Activated naive CD8-positive, alpha-beta T cell treated with anti-CD3 and anti-CD28 coated beads for 36 hours (primary cell): ENCODE measurements at places on chromosomes 13 and 19.

DNA sequence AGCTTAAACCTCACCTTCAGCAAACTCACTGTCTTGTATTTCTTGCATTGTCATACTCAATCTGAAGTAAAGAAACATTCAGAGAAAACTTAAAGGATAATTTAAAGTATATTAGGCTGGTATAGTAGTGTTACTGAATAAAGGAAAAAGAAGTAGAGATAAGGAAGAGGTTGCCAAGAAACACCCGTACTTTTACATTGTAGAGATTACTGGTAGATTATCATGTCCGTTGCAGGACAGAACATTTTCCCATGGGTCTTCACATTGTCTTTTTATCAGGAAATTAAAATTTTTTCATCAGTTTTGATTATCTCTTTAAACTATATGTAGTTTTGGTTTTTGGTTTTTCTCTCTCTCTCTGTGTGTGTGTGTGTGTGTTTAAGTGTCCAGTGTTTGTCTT lies 19.9 kb upstream of the GPR183 start:
- H3K4me3 ChIP-seq: no peak overlapping the region
- H3K4me1 ChIP-seq: peaks cover 57% of the 10 kb centered on the region
- DNase-seq: no peak
- H3K27ac ChIP-seq: no peak overlapping the region
- peaks cover 61% of the 10 kb centered on the region for H3K36me3 ChIP-seq
- no peaks in the 10 kb centered on the region for H3K27me3 ChIP-seq

- peak; percentile 73 for DNase-seq
- peak overlapping the region; percentile 79 for H3K27ac ChIP-seq
- peak overlapping the region; percentile 33 for H3K4me3 ChIP-seq
- peaks cover 3% of the 10 kb centered on the region for H3K4me1 ChIP-seq
Measured at GRCh38 chr19:29277102-29277501, 64.2 kb upstream of the UQCRFS1 start.

- no peaks in the 10 kb centered on the region for H3K36me3 ChIP-seq
- no peak overlapping the region for H3K4me3 ChIP-seq
- H3K27ac ChIP-seq: no peak overlapping the region
- no peaks in the 10 kb centered on the region for H3K27me3 ChIP-seq
Measured at GRCh38 chr19:47511681-47512080, 3.2 kb downstream of the NAPA start.

- H3K4me3 ChIP-seq: no peak overlapping the region
- DNase-seq: no peak
- peaks cover 5% of the 10 kb centered on the region for H3K36me3 ChIP-seq
- no peaks in the 10 kb centered on the region for H3K27me3 ChIP-seq
- peaks cover 38% of the 10 kb centered on the region for H3K4me1 ChIP-seq
- H3K27ac ChIP-seq: no peak overlapping the region
Measured at GRCh38 chr19:2625434-2625833, 77.1 kb downstream of the GNG7 start.

GRCh38 chr19:13896227-13896626 lies 9.7 kb downstream of the BRME1 start:
- no peak overlapping the region for H3K4me3 ChIP-seq
- no peaks in the 10 kb centered on the region for H3K36me3 ChIP-seq
- no peak overlapping the region for H3K27ac ChIP-seq
- H3K27me3 ChIP-seq: no peaks in the 10 kb centered on the region
- H3K4me1 ChIP-seq: no peaks in the 10 kb centered on the region
- no peak for DNase-seq

DNA sequence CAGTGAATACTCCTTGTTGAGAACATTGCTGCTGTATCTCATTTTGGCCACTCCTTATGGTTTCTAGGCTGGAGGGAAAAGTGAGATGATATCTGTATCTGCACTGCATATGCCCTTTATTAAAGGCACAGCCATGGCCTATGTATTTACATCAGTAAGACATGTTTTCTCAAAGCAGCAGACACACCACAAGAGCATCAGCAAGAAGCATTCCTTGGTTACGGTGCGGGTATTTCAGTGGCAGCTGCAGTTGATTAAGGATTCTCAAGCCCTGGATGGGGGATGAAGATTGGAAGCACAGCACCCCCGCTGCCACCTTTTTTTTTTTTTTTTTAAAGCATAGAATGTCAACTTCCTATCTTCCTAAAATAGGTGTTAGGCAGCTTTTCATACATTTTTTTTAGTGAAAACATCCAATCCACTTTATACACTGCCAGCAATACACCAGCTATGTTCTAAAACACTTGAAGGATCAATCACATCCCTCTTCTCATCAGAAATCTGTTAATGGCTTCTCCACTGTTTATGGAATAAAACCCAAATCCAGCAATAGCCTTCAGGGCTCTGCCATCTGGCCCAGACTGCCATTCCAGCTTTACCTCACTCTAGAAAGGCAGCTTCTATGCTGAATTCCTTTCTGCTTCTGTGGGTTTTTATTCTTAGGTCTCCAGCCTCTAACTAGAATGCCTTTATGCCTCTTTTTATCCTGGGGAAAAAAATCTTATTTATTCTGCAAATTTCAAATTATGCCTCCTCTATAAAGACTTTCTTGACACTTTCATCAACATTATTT lies 331.0 kb downstream of the DNAJC15 start:
- peaks cover 4% of the 10 kb centered on the region for H3K27me3 ChIP-seq
- H3K27ac ChIP-seq: no peak overlapping the region
- DNase-seq: no peak

DNA sequence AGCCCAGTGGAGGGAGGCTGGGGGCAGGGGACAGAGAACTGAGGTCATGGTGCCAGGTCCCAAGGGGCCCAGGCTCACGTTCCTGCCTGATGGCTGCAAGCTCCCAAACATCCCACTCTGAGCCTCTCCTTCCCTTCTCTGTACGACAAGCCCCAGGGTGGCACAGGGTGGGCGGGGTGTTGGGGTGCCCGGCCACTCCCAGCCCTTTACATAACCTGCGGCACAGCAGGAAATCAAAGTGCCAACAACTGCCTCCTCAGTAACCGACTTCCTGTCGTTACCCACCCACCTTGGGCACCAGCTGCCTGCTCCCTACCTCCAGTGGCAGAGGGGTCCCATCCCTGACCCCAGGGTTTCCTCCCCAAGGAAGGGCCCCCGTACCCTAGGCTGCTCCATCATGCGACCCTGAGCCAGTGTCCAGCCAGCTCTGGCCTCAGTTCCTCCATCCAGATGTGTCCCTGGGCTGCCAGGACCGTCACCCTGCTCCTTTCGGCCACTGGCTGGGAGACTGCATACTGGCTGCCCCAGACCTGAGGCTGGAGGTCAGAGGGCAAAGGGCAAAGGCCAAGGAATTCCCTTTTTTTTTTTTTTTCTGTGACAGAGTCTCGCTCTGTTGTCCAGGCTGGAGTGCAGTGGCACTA lies 27.7 kb upstream of the NFIC start:
- peak; percentile 20 for DNase-seq
- peak overlapping the region; percentile 44 for H3K27ac ChIP-seq
- H3K27me3 ChIP-seq: no peaks in the 10 kb centered on the region
- H3K4me3 ChIP-seq: peak overlapping the region; percentile 7
- no peaks in the 10 kb centered on the region for H3K36me3 ChIP-seq
- peaks cover 5% of the 10 kb centered on the region for H3K4me1 ChIP-seq

GRCh38 chr19:23075031-23075733 lies 41.6 kb upstream of the ZNF730 start:
- H3K4me3 ChIP-seq: peak overlapping the region; percentile 58
- peaks cover 2% of the 10 kb centered on the region for H3K4me1 ChIP-seq
- DNase-seq: peak; percentile 19
- peaks cover 56% of the 10 kb centered on the region for H3K27me3 ChIP-seq

- DNase-seq: no peak
- no peaks in the 10 kb centered on the region for H3K4me1 ChIP-seq
- peaks cover 21% of the 10 kb centered on the region for H3K27me3 ChIP-seq
- no peak overlapping the region for H3K27ac ChIP-seq
Measured at GRCh38 chr19:13339869-13340268, 166.4 kb downstream of the CACNA1A start.

GRCh38 chr19:8320564-8321066 lies 560 bp downstream of the NDUFA7 start:
- H3K4me1 ChIP-seq: peaks cover 25% of the 10 kb centered on the region
- H3K27me3 ChIP-seq: no peaks in the 10 kb centered on the region
- H3K36me3 ChIP-seq: peaks cover 47% of the 10 kb centered on the region
- H3K4me3 ChIP-seq: peak overlapping the region; percentile 97

GRCh38 chr13:75736173-75736572 lies 100.0 kb downstream of the LMO7 start:
- no peak overlapping the region for H3K4me3 ChIP-seq
- H3K27me3 ChIP-seq: no peaks in the 10 kb centered on the region
- H3K36me3 ChIP-seq: peaks cover 11% of the 10 kb centered on the region
- peaks cover 13% of the 10 kb centered on the region for H3K4me1 ChIP-seq
- no peak for DNase-seq

DNA sequence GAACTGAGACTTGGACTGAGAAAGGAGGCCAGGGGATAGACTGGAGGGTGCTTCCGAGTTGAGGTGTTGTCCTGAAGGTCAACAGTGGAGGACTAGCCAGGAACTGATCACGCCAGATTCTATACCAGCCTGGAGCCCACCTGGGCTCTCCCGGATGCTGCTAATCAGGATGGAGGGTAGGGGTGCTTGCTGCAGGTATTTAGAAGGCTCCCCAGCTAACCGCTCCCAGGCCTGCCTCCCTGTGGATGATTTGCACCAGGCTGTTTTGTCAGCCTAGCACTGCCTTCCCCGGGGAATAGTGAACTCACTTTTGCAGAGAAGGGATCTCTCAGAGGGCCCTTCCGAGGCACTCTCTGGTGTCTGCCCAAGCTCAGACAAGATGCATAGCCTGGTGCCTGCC lies 60.5 kb upstream of the KCTD15 start:
- peaks cover 8% of the 10 kb centered on the region for H3K27me3 ChIP-seq
- H3K4me3 ChIP-seq: no peak overlapping the region
- no peaks in the 10 kb centered on the region for H3K4me1 ChIP-seq
- no peak for DNase-seq
- no peaks in the 10 kb centered on the region for H3K36me3 ChIP-seq

- no peaks in the 10 kb centered on the region for H3K4me1 ChIP-seq
- no peak overlapping the region for H3K4me3 ChIP-seq
- peaks cover 3% of the 10 kb centered on the region for H3K36me3 ChIP-seq
- no peak overlapping the region for H3K27ac ChIP-seq
- H3K27me3 ChIP-seq: no peaks in the 10 kb centered on the region
Measured at GRCh38 chr13:22372261-22372660, 701.4 kb downstream of the FGF9 start.

DNA sequence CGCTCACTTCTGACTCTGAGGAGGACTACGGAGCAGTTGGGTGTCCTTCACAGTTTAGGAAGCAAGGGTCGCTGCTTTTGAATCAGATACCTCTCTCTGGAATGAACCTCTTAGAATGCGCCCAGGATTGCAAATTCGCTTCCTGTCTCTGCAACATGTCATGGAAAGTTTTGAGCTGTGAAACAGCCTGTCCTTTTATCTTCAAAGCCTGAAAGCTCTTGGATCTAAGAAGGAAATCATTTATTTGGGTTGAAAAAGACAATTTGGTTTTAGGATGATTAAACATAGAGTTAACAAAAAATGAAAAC lies 134.1 kb downstream of the KATNAL1 start:
- H3K27me3 ChIP-seq: no peaks in the 10 kb centered on the region
- peak overlapping the region; percentile 4 for H3K27ac ChIP-seq
- peaks cover 17% of the 10 kb centered on the region for H3K4me1 ChIP-seq
- no peak for DNase-seq
- H3K4me3 ChIP-seq: no peak overlapping the region

DNA sequence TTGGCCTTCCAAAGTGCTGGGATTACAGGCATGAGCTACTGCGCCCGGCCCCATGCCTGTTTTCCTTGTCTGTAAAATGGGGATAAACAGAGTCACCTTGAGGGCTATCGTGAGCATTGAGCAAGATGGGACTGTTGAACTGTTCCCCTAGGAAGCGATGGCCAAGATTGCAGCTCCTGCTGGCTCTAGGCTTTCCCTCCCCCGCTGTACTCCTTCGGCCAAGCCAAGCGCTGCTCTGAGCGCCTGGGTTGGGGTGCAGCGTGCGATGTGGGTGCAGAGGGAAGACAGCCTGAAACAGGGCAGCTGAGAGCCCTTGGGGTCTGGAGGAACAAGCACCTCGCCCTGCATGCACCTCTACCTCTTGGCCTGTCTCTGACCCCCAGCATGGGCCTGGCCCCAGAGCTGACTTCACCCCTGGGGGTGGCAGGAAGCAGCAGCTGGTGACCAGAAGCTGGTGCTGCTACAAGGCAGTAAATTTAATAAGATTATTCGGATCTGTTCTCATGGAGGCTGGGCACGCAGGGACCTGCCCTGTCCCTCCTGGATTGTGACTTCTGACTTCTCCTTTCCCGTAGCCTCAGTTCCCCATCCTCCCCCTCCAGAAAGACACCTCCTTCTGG lies 5.3 kb downstream of the GNG8 start:
- H3K4me1 ChIP-seq: peaks cover 23% of the 10 kb centered on the region
- no peak overlapping the region for H3K4me3 ChIP-seq
- no peak overlapping the region for H3K27ac ChIP-seq
- no peak for DNase-seq
- H3K27me3 ChIP-seq: no peaks in the 10 kb centered on the region

DNA sequence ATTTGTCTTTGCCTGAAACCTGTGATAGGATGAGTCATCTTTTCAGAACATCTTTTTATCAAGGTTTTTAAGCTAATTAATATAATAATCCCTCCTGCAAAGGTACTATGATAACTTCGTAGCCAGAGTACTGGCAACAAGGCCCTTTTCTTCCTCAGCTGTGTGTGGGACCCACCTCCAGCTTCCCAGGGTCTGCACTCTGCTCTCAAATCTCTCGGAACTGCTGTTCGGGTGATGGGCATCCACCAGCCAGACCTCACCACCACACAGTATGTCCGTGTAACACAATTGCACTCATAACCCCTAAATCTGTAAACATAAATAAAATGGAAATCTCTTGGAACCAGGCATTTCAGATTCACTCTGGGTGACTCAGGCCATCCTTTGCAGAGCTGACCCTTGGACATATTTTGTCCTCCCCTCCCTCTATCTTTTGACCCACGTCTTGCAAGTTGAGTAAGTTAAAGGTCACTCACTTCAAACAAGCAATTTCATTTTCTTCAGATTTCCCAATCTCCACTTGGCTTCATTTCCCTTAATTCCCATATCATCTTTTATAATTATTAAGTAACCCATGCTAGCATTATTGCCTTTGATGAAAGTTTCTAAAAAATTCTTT lies 29.5 kb downstream of the COL4A1 start:
- peaks cover 3% of the 10 kb centered on the region for H3K4me1 ChIP-seq
- H3K36me3 ChIP-seq: no peaks in the 10 kb centered on the region
- peaks cover 23% of the 10 kb centered on the region for H3K27me3 ChIP-seq
- DNase-seq: no peak
- no peak overlapping the region for H3K4me3 ChIP-seq

- no peak overlapping the region for H3K27ac ChIP-seq
- H3K4me1 ChIP-seq: peaks cover 42% of the 10 kb centered on the region
- no peak overlapping the region for H3K4me3 ChIP-seq
- no peak for DNase-seq
- H3K27me3 ChIP-seq: peaks cover 4% of the 10 kb centered on the region
Measured at GRCh38 chr13:79492918-79493594, 12.1 kb downstream of the NDFIP2 start.

DNA sequence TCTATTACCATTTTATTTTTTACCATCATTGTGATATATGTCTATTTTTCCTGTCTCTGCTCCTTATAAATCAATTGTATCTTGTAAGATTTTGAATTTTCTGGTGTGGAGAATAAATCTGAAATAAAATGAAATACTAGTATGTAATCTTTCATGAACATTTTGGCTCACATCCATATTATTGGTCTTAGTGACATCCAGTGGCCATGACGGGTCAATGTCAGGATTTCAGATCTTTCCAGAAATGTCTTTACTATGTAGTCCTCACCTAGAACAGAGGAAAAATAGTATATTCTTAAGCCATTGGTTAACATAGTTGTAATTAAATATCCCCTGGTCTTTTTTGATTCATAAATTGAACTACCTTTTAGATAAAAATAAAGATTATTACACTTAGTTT lies 109.8 kb upstream of the GPC6 start:
- no peak overlapping the region for H3K27ac ChIP-seq
- DNase-seq: no peak
- no peaks in the 10 kb centered on the region for H3K36me3 ChIP-seq
- no peak overlapping the region for H3K4me3 ChIP-seq
- H3K27me3 ChIP-seq: no peaks in the 10 kb centered on the region
- no peaks in the 10 kb centered on the region for H3K4me1 ChIP-seq
